ENCODE measurements at places on chromosomes 4 and X.

DNA sequence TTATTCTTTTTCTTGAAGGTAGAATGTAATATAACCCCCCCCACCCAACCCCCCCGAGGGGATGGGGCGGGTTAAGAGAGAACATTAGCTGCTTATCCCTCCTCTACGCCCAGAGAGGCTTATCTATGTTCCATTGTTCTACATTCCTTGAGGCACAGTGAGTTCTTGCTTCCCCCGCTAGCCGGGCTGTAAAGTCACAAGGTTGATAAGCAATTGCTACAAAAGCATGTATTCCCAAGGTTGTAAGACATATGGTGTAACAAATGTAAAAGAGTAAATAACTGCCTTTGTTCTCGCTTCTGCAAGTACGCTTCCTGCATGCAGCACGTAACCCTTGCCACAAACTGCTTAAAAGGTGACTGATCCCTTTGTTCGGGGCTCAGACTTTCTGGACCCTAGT, 8.2 kb downstream of the DCAF8L2 start:
- DNase-seq: no peak

DNA sequence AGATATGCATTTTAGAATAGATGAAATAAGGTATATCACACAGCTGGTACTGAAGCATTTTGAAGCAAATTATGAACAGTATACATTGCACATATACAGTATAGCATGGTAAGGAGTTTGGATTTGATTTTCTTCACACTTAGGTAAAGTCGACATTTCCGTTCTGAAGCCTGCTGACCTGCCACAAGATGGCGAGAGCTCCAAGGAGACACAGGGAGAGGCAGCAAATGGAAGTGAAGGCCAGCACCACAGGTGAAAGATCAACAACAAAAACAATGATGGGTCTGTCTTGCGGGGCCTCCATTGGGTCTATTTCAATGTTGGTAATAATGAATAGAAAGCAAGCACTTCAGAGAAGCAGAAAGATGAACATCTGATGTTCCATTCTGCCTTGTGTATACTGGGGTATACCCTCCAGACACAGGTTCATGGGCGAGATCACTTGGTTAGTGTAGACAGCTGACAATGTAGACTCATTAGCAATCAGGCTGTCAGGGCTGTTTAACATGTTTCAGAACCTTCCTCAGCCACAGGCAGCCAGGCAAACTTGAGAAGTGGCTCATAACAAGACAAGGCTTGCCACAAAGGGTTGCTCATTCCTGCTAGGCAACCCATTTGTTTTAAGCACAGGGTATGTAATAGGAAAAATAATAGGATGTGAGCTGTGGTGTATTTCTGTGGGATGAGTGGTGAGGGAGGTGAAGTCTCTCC, 21.4 kb upstream of the NOX1 start:
- DNase-seq: peak; percentile 49

- no peak for DNase-seq
Observed at GRCh38 chr4:114091546-114091945, 112.1 kb upstream of the ARSJ start.

DNA sequence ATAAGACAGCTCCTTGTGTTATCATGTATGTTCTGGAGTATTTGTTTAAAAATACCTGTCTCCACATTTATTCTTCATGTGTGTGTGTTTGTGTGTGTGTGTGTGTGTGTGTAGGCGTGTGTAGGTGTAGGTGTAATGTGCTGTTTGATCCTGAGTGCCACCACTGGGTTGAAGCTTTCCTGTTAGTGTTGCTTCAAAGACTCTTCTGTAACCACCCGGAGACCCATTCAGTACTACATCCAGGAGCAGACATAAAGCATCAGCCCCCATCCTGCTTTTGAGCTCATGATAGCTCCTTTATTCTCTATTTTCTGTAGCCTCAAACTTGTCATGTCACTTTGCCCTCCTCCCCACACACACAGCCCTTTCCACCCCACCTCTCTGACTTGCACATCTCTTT, 3.0 kb upstream of the ZDHHC9 start:
- DNase-seq: no peak

DNA sequence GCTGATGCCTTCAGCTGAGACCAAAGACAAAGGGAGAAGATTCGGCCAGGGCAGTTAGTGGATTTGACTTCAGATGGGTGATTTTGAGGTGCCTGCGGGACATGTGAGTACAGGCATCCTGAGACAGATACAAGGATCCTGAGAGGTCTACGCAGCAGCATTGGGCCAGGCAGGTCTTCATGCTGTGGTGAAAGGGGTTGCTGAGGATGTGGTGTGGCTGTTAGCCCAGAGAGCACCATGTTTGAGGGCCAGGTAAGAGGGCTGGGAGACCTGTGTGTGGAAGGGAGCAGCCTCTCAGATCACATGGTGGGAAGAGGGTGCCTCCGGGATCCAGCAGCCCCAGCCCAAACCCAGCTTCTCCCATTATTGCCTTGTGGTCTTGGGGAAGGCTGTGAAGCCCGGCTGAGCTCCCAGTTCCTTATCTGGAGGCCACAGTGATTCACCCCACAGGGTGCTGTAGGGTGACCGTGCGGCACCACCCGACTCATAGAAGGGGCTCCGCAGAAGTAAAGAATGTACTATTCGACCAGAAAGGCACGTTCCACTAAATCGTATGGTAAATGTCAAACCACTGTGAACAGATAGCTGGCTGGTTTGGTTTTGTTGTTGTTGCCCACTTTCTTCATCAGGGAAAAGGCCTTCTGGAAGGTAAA, 27.7 kb upstream of the TADA2B start:
- no peak for DNase-seq
